Stimulated activated CD8-positive, alpha-beta memory T cell treated with anti-CD3 and anti-CD28 coated beads, Interleukin-15, amount 100 ng/mL, for 4 hours (primary cell): ENCODE measurements at places on chromosomes 13 and 19.

- DNase-seq: no peak
Observed at GRCh38 chr13:34208336-34208735, 390.4 kb downstream of the RFC3 start.

GRCh38 chr13:109749365-109749764 is 37.0 kb downstream of the IRS2 start:
- no peak for DNase-seq

GRCh38 chr13:22717036-22717435 is 463.7 kb upstream of the SGCG start:
- no peak for DNase-seq

DNA sequence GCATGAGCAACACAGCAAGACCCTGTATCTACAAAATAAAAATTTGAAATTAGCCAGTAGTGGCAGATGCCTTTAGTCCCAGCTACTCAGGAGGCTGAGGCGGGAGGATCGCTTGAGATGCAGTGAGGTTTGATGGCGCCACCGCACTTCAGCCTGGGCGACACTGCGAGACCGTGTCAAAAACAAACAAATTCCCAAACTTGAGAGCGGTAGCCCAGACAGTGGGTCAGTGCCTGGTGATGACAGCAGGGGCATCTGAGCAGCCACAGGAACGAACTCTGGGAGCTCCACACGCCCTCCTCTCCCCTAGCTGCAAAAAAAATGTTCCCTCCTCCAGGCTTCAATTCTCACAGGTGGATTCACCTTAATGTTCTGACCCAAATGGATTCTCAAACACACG is 14.1 kb downstream of the ZNF490 start:
- DNase-seq: no peak

DNA sequence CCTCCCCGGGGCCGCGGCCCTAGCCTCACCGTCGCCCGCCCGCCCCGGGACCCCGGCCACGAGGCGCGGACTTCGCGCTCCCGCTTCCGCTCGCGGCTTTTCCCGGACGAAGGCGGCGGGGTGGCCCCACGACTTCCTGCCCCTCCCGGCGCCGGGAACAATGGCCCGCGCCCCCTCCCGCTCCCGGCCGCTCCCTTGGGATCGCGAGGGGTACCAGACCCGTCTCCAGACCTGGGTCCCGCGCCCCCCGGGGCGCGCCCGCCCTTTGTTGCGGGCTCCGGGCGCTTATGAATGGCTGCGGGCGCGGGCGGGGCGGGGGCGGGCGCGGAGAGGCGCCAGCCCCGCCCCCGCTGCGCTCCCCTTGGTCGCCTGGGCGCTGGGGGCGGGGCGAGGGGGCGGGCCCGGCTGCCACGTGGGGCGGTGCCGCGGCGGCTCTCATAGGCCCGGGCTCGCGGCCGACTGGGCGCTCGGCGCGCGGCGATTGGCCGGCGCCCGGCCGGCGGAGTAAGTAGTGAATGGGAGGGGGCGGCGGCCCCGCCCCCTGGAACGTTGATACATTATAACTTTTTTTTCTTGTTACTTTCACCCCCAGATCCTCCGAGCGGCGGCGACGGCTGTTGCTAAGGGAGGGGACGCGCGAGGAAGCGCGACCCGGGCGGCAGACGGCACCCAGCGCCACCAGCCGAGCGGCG is 1.1 kb downstream of the MIDN start:
- DNase-seq: peak; percentile 87

DNA sequence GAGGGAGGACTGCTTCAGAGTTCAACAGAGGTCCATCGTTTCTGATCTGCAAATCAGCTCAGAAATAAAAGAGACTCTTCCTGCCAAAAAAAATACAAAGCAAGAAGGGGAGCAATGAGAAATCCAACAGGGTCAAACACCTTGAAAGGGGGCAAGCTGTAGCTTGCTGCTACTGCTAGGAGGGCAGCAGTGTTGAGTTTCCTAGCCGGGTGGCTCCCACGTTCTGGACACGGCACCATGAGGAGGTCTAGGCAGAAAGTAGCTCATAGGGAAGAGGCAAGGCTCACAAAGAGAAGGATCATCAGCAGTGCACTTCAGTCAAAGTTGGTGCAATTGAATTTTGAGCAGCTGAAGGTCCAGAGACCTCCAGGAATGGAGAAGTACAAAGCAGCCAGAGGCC is 75.3 kb downstream of the FOXO1 start:
- no peak for DNase-seq

GRCh38 chr19:3570606-3571011 is 2.1 kb upstream of the HMG20B start:
- no peak for DNase-seq

GRCh38 chr13:33245505-33246158 is 39.9 kb downstream of the STARD13 start:
- DNase-seq: no peak

- DNase-seq: peak; percentile 70
Observed at GRCh38 chr19:47240996-47241918, 10.3 kb upstream of the BBC3 start.

DNA sequence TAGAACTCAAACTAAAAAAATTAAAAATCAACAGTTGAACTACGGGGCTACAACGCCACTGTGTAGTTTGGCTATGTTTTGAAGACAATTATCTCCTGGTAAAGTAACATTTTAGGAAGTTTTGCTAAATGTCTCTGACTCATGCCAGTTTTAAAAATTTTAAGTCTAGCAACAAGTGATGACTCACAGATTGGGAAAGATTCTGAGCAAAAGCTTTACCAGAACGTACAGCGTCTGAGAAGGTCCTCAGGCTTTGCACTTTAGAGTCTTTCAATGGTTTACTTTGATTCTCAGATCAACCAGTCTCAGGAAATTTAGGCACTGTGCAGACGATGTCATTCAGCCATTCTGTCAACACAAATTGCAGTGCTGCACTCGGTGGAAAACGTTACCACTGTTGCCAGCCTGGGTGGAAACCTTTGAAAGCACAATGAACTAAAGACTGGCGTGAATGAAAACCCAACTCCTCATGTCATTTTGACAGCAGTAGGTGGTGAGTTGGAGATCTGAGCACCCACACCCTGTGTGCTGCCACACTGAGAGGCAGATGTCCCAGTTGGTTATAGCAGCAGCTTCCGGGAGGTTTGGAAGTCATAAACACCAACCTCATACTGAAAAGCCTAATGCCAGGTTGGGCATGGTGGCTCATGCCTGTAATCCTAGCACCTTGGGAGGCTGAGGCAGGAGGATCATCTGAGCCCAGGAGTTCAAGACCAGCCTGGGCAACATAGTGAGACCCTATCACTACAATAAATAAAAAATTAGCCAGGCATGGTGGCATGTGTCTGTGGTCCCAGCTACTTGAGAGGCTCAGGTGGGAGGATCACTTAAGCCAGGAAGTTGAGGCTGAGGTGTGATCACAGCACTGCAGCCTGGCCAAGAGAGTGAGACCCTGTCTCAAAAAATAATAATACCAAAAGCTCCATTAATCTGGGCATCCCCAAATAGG is 6.3 kb upstream of the WTIP start:
- DNase-seq: no peak

DNA sequence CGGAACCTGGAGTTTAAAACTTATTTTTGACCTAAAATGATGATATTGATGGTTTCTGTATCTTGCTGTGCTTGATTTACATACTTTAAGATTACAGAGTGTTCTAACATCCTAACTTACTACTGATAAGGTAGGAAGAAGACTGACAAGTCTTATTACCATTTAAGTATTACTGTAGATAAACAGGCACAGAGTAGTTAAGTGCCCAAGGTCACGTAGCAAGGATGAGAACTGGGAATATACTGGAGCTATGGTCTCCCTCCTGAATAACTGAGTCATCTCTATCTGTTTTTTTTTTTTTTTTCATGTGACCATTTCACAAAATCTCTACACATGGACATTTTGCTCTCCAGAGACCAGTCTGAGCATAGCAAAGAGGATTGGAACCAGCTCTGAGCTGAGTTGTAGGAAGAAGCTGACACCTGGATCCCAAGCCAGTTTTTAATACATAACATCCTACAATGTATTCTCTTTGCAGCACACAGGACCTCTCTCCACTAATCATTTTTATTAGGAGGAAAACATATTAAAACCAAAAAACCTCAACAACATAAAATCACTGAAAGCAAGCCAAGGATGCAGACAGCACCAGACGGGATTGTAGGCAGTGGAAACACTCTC is 173.5 kb downstream of the DNAJC15 start:
- DNase-seq: no peak

- no peak for DNase-seq
Observed at GRCh38 chr13:24180750-24181377, 20.3 kb downstream of the SPATA13 start.

- no peak for DNase-seq
Observed at GRCh38 chr19:41276231-41276630, 12.1 kb downstream of the HNRNPUL1 start.

DNA sequence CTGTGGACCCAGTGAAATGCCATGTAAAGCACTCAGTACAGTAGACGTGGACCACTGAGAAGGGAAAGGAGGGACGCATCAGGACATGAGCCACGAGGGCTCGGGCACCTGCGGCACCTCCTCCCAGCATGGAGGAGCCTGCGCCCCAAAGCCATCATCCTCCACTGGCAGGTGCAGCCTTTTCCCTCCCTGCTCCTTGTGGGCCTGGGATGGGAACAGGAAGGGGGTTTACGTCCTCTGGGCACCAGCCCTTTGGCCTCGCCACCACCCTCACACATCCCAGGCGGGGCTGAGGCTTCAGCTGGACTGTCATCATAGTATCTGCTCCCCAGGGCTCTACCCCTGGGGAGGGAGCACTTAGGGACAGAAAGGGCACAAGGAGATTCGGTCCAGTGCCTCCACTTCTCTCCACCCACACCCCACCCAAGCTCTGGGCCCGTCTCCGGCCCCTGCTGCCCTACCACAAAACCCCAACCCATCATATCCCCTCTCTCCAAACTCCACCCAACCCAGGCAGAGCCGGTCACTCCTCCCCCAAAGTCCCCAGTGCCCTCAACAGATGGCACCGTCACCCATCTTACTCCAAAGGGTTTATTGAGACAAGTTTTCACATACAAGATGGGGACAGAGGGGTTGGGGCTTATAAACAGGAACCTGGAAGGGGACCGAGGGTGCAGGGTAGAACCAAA is 2.2 kb upstream of the PRKD2 start:
- DNase-seq: no peak

- no peak for DNase-seq
Observed at GRCh38 chr19:16385821-16386220, 61.2 kb downstream of the KLF2 start.

DNA sequence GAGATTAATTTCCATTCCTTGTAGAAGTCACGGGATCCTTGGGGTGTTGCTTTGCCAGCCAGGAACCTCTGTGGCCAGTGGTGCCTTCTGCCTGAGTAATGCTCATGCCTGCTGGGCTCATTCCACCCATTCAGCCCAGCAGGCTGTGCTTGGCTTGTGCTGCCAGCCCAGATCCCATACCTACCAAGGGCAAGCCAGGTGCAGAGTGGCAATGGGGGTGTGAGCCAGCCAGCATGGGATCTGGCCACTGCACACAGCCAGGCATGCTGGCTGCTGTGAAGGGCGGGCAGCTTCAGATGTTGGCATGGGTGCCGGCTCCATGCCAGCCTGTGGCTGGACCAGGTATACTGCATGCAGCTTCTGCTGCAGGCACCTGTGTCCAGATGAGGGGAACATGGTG is 42.5 kb downstream of the WDFY2 start:
- no peak for DNase-seq

DNA sequence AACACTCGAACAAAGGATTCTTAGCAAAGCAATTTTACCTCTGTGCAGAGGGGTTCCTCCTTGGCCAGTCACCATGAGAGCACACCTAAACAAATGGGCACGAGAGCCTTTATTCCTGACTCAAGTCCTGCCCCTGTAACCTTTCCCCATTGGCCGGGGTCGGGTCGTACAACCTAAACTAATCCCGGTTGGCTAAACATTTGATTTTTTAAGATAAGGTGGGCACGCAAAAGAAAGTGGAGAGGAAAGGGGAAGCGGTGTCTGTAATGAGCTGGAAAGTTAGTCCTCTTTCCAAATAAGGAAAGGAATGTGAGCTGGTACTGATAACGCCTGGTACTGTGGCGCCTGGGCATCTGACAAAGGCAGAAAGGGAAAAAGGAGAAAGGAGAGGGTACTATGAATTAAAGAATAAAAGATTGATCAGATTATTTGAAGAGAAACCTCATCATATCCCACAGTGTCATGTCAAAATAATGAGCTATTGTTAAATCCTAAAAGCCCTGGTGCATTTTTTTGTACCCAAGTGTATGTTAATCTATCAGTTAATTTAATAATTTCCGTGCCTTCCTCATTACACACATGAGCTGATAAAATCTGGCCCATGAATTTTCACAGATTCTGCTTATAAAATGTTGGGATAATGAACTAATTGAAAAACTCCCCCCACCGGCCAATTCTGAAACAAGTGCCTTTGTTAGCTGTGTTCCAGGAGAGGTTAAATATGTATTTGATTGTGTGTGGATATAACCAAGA is 335.7 kb downstream of the RFC3 start:
- DNase-seq: no peak

GRCh38 chr19:32349051-32349450 is 3.6 kb downstream of the ZNF507 start:
- DNase-seq: no peak

- no peak for DNase-seq
Observed at GRCh38 chr19:41029524-41030432, 38.7 kb downstream of the CYP2B6 start.

- no peak for DNase-seq
Observed at GRCh38 chr19:18596752-18597157, 8.2 kb downstream of the REX1BD start.

DNA sequence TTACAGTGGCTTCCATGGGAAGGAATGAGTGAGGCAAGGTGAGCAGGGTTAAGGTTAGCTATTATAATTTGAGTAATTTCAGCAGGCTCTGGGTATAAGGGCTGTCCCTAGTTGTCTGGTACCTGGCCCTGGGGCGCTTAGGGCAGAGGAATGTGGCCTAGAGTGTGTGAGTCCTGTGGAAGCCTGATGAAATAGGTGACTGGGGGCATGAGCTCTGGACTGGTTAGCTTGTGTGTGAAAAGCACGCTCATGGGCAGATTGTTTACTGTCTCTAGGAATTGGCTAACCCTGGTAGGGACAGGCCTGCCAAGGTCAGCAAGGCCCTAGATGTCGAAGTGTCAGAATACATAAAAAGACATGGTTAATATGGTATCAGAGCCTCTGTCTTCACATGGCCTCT is 42.5 kb downstream of the SPRYD7 start:
- DNase-seq: no peak

- no peak for DNase-seq
Observed at GRCh38 chr19:11018179-11018578, 57.3 kb downstream of the SMARCA4 start.

- DNase-seq: no peak
Observed at GRCh38 chr19:49355909-49356353, 6.3 kb downstream of the TEAD2 start.

DNA sequence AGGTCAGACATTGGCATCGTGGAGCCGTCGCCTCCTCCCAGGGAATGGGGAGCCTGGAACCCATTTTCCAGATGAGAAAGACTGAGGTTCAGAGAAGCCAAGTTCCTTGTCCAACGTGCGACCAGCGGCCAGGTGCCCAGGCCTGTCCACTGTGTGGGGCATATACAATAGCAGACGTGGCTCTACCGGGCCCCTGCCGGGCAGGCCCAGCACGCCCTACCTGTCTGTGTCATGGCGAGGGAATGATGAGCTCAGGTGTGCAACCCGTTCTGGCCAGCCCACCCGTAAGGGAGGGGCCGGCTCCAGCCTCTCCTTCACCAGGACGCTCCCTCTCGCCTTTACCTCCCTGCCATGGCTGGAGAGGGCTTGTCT is 837 bp downstream of the GNA15 start:
- no peak for DNase-seq
